Endothelial cell (in vitro differentiated cells): ENCODE measurements at places on chromosomes 11 and 22. TPM values are rescaled to one million over a fixed set of nuclear protein-coding genes. Genes with fewer than 3 reads are reported as not detected.

GRCh38 chr11:8646873-8647272 lies 35.6 kb downstream of the TRIM66 start:
- H3K27me3 ChIP-seq, result no peaks in the 10 kb centered on the region
- H3K4me3 ChIP-seq, result no peak overlapping the region
- peaks cover 13% of the 10 kb centered on the region for H3K4me1 ChIP-seq
- H3K27ac ChIP-seq, result no peak overlapping the region
- H3K36me3 ChIP-seq, result peaks cover 3% of the 10 kb centered on the region

- H3K36me3 ChIP-seq, result no peaks in the 10 kb centered on the region
- no peak overlapping the region for H3K27ac ChIP-seq
- H3K27me3 ChIP-seq, result peaks cover 10% of the 10 kb centered on the region
- no peak overlapping the region for H3K4me3 ChIP-seq
- H3K4me1 ChIP-seq, result no peaks in the 10 kb centered on the region
Observed at GRCh38 chr11:724778-725386, 18.9 kb downstream of the EPS8L2 start.

DNA sequence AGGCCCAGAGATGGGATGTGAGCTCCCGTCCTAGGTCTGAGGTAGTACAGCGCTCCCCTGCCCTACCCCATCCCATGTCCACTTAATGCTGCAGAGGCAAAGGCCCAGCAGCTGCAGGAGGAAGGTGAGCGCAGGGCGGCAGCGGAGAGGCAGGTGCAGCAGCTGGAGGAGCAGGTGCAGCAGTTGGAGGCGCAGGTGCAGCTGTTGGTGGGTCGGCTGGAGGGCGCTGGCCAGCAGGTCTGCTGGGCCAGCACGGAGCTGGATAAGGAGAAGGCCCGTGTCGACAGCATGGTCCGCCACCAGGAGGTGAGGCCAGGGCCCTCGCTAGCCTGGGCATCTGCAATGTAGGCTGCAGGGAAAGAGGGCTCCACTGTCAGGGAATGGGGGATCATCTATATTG lies 15.2 kb downstream of the CCDC157 start:
- H3K27ac ChIP-seq, result no peak overlapping the region
- no peak for DNase-seq
- H3K36me3 ChIP-seq, result peaks cover 4% of the 10 kb centered on the region
- H3K4me3 ChIP-seq, result no peak overlapping the region
- peaks cover 16% of the 10 kb centered on the region for H3K4me1 ChIP-seq

DNA sequence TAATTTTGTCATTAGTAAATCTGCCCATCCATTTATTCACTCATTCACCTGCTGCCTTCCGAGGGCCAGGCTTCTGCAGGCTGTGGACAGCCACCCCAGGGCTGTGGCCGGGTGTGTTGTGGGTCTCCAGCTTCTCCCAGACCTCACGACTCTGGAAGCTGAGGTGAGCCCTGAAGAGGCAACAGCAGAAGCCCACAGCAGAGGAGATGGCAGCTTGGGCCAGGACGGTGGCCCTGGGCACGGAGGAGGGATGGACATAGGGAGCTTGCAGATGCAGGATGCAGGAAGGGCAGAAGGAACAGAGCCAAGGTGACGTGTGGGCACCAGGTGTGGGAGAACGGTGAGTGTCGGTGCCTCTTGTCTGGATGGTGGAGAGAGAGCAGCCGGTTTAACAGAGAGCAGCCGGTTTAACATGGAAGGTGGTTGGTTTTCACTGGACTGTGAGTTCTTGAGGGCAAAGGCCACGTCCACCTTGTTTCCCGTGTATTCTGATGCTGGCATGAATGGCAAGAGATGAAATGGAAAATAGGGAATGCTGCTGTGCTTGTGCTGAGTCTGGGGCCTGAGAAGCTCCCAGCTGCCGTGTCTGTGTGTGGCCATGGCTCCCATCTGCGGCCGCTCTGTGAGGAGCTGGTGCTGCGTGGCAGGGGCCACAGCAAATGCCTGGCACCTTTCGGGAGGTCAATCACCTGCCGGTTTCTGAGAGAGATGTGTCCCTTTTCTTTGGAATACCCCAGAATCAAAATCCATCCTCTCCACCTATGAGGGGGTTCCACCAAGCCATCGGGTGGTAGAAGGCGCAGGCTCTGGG lies 669.9 kb downstream of the BRD1 start:
- no peaks in the 10 kb centered on the region for H3K4me1 ChIP-seq
- DNase-seq, result no peak
- no peaks in the 10 kb centered on the region for H3K36me3 ChIP-seq
- no peak overlapping the region for H3K4me3 ChIP-seq

DNA sequence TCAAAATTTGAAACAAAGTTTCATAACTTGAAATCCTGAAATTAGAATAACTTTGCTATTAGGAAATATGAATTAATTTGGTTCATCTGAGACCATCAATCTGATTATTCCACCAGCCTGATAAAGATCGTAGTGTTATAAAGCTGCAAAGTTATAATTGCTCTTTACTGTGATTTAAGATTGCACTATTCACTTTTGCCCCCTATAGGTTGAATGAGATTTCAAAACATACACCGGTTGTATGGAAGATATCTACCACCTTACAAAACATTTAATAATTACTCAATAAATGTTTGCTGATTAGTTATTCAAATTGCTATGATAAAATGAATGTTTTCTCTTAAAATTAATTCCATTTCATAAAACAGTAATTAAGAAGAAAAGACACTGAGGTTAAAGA lies 26.1 kb downstream of the APIP start:
- H3K4me1 ChIP-seq, result no peaks in the 10 kb centered on the region
- no peak for DNase-seq

- peak; percentile 56 for DNase-seq
- peaks cover 7% of the 10 kb centered on the region for H3K27me3 ChIP-seq
Observed at GRCh38 chr22:46737976-46738646, at the start of gene CERK. Gene CERK (minus strand): TSS chr22:46738252. CDS start chr22:46738148, 104 bp downstream.

DNA sequence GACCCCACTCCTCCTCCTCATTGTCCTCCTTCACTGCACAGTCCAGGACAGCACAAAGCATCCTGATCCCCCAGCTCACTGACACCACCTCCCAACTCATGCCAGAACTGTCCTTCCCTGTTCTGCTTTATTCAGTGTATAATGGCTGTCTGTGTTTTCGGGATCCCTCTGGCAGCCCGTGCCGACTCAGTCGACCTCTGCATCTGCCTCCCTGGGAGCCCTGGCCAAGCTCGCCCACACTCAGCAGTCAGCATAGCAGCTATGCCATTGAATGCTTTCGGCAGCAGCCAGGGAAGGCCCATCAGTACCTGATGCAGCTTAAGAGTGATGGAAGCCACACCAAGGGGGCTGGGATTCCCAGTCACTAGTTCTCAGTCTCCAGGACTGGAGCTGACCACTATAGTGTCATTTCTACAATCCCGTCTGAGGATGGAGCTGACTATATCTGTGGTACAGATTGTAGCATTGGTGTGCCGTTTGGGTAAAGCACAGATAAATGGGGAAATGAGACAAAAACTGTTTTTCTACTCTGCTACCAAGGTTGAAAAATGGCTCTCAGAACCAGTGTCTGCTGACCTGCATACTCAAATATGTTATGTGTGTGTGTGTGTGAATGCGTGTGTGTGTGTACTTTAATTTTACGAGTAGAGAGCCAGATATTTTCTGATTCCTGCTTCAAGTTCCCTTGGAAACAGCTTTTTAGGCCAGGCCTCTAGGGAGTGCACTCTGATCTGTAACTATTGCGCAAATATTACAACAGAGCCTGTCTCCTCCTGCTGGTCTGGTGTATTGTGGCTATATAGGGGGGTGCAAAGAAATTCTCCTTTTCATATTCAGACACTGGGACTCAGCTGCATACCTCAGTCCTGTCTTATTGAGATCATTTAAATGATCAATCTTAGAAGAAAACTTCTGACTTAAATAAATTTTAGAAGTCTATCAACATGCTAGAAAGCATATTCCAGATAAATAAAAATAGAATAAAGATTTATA lies 78.8 kb upstream of the TOP3B start:
- no peaks in the 10 kb centered on the region for H3K4me1 ChIP-seq
- no peaks in the 10 kb centered on the region for H3K27me3 ChIP-seq
- H3K27ac ChIP-seq, result no peak overlapping the region
- H3K4me3 ChIP-seq, result no peak overlapping the region
- no peak for DNase-seq

The KLHDC7B gene
- total RNA-seq, result not detected

The SERPING1 gene
- 347 TPM for total RNA-seq

The OR10A2 gene
- not detected for total RNA-seq

The OR52I1 gene
- total RNA-seq, result not detected

The FAM180B gene
- total RNA-seq, result 0.31 TPM

The MS4A4E gene
- total RNA-seq, result not detected
